Memory B cell (primary cell): ENCODE measurements at places on chromosomes 6 and 20.

DNA sequence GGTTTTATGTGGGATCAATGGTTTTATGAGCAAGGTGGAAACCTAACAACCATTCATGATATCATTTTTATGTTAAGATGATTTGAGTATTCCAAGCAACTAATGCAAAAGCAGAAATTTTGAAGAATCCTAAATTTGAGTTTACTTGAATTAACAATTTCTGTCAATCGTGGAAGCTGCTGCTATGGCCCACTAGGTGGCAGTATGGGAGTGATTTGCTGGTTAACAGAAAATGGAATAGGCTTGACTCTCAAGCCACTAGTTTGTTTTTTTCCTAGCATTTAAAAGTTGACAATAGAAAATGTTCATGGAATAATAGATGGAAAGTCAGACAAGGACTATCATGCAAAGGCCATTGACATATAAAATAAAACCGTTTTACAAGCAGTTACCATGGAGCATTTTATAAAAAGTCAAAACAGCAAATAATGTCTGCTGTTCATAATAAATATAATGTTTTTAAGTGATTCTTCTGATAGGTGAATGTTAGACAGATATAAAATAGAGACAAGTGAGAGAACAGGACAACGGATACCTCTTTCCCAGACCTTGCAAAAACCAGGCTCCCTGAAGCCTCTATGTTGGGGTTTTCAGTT, 43.0 kb upstream of the TMEM200A start:
- peak; percentile 16 for DNase-seq

- no peak for DNase-seq
Measured at GRCh38 chr20:58897488-58897887, 45.0 kb downstream of the GNAS start.

GRCh38 chr6:45972795-45973503, 42.7 kb downstream of the CLIC5 start:
- no peak for DNase-seq

DNA sequence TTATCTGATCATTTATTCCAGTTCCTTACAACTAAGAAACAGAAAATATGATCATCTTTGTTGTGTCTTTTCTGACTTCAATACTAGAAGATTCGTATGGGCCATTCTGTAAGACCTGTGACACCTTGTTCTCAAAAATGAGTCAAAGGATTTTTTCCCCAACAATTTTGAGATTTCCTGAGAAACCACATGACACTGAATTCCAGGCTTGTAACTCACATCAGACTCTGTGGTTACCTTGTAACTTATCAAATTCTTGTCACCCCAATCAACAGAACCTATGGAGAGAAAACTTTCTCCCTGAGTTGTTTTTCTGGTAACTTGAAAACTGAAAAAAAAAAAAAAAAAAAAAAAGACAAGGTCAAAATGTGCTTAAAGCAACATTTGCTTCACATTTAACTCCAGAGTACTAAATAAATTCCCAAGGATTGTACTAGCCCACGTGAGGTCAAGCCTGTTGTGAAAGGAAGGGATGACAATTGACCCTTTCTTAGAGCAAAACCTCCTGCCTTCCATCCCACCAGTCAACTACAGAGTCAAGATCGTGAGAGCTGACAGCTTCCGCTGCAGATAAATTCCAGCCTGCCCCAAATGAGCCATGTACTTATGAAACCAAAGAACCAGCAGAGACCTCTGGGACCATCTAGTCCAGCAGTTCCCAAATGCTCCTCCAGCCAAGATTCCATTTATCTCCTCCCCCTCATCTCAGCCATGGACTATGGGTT, 140.3 kb downstream of the TBX18 start:
- DNase-seq, result no peak

DNA sequence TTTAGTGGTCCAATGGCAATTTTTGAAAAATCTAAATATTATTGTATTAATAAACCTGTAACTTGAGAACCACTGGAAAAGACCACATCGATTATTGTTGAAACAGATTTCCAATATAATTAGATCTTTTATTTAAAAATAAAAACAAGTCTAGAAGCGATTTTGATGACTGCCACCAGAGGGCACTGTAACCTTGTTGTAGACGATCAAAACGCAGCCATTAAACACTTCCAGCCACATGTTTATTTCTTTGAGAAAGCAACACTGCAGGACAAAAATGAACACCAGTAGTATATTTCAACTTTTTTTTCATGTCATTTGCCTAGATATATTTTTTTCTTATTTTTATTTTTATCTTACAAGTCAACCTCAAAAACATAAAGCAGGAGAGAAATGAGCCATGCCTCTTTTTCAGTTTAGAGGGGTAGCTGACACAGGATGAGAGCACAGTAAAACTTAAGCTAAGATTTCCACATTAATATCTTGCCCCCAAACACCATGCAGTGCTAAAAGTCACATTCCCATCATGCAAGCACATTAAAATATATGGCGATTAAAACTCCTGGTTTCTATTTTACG, 115.4 kb downstream of the OPRM1 start:
- peak; percentile 34 for DNase-seq
